Mammary epithelial cell (primary cell): ENCODE measurements at places on chromosomes 4 and X. TPM values are rescaled to one million over a fixed set of nuclear protein-coding genes. Genes with fewer than 3 reads are reported as not detected.

CHRDL1 gene
- polyA plus RNA-seq, result 0.07 TPM

FGG gene
- 0.08 TPM for polyA plus RNA-seq

PABPC1L2B gene
- not detected for polyA plus RNA-seq

SLC6A14 gene
- 0.08 TPM for polyA plus RNA-seq

PLXNB3 gene
- polyA plus RNA-seq, result 12.0 TPM

ARMCX6 gene
- polyA plus RNA-seq, result 26.2 TPM

FMR1NB gene
- polyA plus RNA-seq, result not detected

CEP135 gene
- polyA plus RNA-seq, result 2.0 TPM

CFP gene
- 0.06 TPM for polyA plus RNA-seq

GRCh38 chr4:88771883-88772450 lies 74.3 kb upstream of the NAP1L5 start:
- no peak for DNase-seq

DNA sequence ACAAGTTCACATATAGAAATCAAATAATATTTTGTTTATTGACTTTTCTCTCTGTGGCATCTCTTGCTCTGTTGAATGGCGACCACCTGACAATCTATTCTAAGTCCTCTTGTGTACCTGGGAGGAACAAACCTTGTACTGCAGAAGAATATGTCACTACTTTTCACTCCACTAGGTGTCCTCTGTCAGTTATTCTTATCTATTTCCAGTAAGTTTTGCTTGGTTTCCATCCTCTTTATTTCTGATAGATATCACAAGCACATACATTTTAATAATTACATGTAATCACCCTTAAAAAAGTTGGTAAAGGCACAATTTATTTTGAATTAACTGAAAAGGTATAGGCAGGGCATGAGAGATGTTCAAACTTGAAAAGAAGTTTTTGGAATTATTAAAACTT lies 238.4 kb downstream of the SNCA start:
- peak; percentile 11 for DNase-seq

DNA sequence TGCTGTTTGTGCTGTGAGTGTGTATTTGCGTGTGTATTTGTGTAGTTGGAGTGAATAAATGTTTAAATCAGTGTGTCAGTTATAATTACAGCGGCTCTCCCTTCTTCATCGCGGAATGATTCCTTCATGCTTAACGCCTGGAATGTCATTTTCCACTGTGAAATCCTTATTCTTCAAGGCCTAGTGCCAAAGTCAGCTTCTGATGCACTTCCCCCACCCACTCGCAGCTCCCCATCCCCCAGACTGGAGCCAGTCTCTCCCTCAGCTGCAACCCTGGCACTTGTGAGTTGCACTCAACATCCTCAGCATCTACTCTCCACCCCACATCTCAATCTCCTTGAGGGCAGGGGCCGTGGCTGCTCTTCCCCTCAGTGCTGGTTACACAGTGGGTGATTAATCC lies 583.0 kb downstream of the BCOR start:
- no peak for DNase-seq

DNA sequence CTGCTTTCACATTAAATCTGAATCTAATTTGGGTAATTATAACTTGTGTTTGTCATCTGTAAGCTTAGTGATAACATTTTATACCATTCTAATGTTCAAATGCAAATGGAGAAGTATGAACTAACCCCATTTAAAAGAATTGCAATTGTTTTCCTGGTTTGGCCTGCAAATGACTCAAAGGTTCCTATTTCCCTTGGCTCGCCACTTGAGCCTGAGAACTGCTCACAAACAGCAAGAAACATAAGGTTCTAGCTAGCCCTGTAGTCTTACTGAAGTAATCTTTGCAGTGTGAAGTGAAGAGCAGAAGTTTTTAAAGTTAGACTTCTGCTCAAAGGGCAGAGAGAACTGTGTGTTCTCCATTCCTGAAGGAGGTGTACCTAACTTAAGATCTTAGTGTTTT lies 27.2 kb downstream of the UPRT start:
- no peak for DNase-seq

DNA sequence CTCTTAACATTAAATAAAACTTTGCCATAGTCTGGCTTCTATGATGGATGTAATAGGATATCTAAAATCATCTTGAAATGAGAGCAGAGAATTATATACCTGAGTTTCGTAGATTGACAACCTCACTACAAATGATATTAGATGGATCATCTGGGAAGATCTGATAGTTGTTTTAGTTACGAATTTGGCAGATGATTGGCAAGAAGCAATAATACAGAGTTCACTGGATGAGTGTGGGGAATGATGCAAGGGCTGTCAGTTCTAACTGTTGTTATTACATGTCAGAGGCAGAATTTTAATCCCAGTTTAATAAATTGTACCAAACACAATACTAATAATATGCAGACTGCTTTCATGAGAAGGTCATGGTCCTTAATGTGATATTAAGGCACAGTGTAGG lies 585.2 kb downstream of the TRAM1L1 start:
- no peak for DNase-seq

DNA sequence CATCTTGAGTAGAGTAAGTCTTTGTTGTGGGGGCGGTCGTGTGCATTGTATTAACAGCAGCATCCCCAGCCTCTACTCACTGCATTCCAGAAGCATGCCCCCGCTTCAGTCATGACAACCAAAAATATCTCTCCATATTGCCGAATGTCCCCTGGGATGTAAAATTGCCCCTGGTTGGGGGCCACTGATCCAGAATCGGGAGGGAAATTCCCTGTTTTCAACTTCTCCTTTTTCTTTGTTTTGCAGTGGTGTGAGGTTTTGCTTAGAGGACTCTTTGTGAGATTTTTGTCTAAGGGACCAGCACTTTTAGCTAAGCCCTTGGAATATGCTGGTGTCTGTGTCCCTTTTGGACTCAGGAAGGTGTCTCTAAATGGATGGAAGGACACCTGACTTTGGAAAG lies 3.0 kb upstream of the IL13RA1 start:
- DNase-seq, result no peak

- DNase-seq, result no peak
These were observed 113.9 kb downstream of the QDPR start for GRCh38 chr4:17398035-17398434.

DNA sequence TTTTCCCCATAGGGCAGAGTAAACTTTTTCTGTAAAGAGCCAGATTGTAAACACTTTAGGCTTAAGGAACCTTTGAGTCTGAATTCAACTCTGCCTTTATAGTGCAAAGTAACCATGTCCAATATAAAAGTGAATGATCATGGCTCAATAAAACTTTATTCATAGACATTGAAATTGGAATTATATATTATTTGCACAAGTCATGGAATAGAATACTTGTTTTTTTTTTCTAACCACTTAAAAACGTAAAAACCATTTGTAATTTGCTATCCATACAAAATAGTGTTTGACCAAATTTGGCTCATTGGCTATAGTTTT lies 54.1 kb upstream of the MYOZ2 start:
- DNase-seq, result no peak

GRCh38 chr4:37928426-37929416 lies 31.5 kb upstream of the PTTG2 start:
- no peak for DNase-seq

DNA sequence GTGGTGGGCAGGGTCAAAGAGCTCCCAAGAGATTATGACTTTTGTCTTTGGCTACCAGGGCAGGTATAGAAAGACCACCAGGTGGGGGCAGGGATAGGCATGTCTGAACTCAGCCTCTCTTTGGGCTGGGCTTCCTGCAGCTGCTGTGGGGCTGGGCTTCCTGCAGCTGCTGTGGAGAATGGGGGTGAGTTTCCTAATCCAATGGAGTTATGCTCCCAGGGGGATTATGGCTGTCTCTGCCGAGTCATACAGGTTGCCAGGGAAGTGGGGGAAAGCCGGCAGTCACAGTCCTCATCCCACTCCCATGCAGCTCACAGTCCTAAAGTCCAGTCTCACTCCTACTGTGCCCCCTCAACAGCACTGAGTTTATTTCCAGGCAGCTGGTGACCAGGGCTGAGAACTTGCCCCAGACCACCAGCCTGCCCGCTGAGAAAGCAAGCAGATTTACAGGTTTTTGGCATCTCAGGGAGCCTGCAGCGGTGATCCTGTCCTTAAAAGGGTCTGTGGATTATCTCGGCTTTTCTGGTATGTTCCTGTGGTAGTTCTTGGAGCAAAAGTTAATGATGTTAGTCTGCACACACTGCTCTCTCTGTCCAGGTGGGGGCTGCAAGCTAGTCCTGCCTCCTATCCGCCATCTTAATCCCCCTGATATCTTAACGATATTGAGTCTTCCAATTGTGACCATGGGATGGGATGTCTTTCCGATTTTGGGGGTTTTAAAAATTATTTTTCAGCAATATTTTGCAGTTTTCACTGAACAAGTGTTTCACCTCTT lies 133.4 kb downstream of the RTL9 start:
- no peak for DNase-seq

- no peak for DNase-seq
These were observed 363.1 kb upstream of the ZFP42 start for GRCh38 chr4:187632260-187632995.

DNA sequence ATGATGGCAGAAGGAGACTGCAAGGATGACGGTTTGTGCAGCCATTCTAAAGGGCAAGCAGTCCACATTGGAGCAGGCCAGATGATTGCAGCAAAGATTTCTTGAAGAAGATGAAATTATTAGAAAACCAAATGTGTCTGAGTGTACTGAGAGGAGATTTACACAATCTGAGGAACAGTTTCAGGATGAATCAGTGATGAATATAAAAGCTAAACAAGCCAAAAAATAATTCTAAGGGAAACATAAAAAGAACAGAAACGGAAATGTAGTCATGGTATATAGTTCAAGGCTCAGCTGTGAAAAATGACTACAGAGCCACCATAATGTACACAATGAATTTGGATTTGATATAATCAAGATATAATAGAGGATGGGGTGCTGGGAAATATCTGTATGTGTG lies 168.5 kb downstream of the PDGFC start:
- DNase-seq, result peak; percentile 19

GRCh38 chrX:46576458-46576857 lies 2.9 kb downstream of the CHST7 start:
- no peak for DNase-seq

DNA sequence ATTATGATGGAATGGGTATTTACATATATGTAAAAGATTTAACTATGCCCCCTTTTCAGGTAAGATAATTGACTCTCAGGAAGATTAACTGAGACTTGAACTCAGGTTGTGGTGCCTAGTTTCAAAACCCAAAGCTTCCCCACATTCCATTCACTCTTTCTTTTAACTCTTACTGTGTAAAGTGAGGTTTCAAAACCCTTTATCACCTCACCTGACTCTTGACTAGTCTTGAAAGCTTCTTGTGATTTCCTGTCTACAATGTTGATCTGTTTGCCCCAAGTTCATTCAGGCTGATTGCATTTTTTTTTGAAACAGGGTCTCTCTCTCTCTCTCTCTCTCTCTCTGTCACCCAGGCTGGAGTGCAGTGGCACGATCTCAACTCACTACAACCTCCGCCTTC lies 40.5 kb upstream of the RAPGEF2 start:
- no peak for DNase-seq

GRCh38 chr4:137934046-137934445 lies 308.1 kb downstream of the SLC7A11 start:
- no peak for DNase-seq

GRCh38 chrX:48045410-48046311 lies 25.8 kb downstream of the ZNF630 start:
- peak; percentile 40 for DNase-seq

GRCh38 chrX:107704181-107704580 lies 71.4 kb downstream of the TSC22D3 start:
- no peak for DNase-seq

GRCh38 chr4:3516836-3517730 lies 15.1 kb downstream of the LRPAP1 start:
- DNase-seq, result no peak

GRCh38 chr4:10629394-10629793 lies 55.2 kb downstream of the CLNK start:
- no peak for DNase-seq

- DNase-seq, result no peak
These were observed 20.4 kb upstream of the NPY2R start for GRCh38 chr4:155187989-155188388.

DNA sequence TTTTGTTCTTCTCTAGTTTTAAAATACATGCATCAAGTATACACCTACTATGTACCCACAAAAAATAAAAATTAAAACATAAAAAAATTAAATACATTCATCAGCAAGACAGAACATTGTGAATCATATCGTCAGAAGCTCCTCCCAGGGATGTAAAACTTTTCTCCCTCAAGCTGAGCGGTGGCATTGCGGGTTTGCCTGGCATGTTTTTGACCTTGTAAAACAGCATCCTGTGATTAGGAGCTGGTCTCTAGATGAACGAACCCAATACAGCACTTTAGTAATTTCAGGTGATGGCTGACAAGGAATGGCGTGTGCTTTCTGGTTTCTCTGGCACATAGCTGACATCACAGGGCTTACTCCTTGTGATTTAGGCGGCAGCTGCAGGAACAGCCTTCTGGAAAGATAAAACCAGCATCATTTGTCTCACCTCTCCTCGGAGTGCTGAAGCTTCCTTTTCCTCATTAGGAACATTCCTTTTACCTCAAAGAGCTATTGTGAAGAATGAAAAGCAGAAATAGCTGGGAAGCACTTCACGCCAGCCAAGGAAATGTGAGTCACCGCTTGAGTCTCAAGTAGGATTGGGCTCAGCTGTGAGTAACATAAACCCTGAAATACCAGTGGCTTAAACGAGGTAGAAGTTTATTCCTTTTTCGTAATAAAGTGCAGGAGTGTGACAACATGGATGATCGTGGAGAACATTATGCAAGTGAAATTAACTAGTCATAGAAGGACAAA lies 44.3 kb downstream of the NYX start:
- DNase-seq, result peak; percentile 90
